ENCODE measurements at places on chromosomes 3 and 15.

DNA sequence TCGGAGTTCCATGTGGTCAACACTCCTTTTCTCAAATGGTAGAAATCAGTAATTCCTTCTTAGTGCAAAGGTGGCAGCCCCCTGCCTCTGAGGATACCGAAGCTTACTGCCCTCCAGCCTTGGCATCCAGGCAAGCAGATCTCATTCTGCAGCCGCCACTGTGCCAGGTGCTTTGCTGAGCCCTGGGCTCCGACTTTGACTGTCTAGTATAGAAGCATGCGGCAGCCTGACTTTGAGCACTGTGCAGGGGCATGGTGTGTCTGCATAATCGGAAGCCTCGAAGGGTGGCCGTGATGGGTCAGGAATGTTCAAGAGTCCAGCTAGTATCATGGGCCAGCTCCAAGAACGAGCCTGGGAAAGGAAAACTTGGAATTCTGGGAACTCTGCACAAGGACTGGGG, 39.7 kb downstream of the ABTB1 start:
- DNase-seq = no peak

- DNase-seq = no peak
These were observed 178.6 kb upstream of the CCDC54 start for GRCh38 chr3:107198581-107199181.

GRCh38 chr3:171802590-171802956, 7.7 kb downstream of the PLD1 start:
- DNase-seq = no peak

- no peak for DNase-seq
These were observed 32.3 kb upstream of the OCA2 start for GRCh38 chr15:28131400-28131799.
